ENCODE measurements at places on chromosomes 12 and 14. TPM values are rescaled to one million over a fixed set of nuclear protein-coding genes. Genes with fewer than 3 reads are reported as not detected.

- DNase-seq, result no peak
Measured at GRCh38 chr12:51622564-51622963, 31.5 kb downstream of the SCN8A start.

DNA sequence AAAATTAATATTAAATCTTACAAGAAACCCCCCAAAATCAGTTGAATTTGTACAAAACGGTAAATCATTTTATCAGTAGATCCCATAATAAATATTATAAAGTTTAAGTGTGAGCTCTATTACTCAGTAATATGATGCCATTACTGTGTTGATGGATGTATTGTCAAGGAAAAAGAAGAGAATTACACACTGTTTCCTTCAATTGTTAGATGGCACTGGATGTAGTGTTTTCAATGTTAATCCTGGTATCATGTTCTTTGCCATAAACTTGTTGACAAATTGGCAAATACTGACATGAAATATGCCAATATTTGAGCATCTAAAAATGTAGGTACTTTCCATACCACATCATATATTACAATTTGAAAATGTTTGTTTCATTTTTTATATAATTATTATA is 101.6 kb downstream of the NTS start:
- no peak for DNase-seq

DNA sequence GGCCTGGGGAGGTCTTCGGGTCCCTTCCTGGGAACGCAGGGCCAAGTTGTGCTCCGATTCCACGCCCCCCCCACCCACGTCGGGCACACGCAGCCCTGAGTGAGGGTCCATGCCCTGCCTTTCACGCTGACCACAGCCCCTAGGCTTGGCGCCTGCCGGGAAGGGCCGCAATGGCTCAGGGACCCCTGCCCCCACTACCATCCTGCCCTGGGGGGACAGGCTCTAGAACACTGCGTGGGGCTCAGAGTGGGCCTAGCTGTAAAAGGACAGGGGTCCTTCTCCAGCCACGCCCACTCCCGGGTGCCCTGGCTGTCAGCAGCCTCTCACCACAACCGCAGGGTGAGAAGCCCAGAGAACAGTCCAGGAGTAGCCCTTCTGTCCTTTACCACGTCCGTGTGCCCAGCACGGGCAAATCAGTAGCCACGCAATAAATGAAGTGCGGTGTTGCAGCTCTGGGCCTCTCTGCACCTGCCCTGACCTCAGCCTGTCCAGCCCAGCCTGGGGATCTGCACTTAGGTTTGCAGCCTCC is 9.4 kb upstream of the GPR68 start:
- no peak for DNase-seq

DNA sequence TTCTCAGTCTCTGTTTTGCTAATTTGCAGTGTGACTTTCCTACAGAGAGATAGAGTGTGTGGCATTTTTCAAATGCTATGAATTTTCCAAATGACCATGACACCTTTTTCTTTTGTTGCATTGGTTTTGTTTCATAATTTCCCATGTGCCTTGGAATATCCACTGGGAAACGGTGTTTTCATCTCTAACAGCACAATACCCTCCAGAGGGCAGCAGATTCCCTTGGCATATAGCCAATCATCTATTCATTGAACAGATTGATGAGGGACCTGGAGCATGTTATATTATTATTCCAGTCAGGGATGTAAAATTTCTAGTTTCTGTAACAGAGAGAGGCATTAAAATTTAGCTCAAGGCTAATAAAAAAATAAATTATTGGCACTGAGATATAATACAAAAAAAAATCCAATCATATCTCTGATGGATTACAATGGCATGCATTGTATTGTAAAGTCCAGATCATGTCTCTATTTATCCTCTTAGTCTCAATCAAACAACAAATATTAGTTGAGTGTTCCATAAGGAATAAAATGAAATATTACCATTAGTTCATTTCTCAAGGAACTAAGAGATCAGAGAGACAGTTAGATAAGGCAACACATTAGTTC is 29.6 kb upstream of the NTN4 start:
- no peak for DNase-seq

DNA sequence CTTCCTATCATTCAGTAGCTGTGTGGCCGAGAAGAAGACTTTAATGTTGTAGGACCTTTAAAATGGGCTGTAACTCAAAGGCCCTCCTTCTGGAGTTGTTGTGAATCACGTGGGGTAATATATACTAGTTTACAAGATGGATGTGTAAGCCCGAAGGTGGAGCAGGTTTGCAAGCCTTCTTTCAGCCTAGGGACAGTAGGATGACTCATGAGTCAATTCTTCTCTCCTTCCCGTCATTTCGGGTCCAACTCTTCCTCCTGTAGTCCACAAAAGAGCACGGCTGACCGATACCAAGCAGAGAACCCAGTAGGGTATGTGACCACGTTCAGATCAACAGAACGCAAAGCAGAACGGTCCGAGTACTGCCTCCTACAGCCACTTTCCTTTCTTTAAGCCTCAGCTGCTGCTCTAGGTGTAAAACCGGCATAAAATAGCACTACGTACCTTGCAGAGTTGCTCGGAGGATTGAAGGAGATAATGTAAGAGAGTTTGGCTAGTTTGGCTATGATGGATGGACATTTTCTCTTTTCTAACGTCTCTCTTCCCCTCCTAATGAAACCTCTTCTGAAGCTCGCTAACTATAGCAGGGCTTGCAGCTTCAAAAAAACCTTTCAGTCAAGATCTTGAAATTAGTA is 1.3 kb upstream of the RASSF3 start:
- DNase-seq, result peak; percentile 22

GRCh38 chr12:116372815-116373214 is 95.3 kb upstream of the MED13L start:
- no peak for DNase-seq

GRCh38 chr12:121806009-121806545 is 2.3 kb downstream of the SETD1B start:
- DNase-seq, result no peak

DNA sequence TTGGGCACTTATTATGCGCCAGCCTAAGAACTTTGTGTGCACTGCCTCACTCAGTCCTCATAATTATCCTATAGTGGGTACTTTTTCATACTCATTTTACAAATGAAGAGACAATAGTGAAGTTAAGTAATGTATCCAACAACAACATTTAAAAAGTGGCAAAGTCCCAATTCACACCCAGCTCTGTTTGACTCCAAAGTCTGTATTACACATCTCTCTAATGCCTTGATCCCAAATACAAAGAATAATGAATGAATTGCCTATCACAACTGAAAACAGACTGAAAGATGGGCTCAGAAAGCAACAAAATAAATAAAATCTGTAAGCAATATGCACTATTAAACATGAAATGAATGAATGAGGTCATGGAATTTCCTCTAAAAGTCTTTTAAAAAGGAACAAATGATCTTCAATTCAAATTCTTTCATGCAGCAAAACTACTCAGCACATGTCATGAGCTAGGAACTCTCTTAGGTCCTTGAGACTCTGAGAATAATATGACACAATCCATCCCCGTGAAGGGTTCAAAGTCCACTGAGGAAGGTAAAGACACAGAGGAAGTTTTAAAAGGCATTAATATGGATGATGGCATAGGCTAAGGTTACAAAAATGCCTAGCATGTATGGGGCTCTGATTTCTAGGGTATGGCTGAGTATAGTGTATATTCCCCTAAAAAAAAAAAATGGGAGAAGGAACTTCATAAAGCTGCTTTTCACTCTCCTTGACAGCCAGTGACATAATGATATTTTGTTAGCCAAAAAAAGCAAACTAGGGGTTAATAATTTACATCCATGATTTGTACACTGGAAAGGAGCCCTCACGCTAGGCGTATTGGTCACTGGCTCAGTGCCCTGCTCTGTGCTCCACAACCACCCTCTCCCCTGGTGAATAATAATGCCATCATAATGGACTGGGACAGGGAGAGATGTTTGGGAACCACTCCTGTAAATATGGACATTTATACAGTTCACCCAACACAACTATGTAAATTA is 103.4 kb downstream of the SLC2A13 start:
- DNase-seq, result no peak

DNA sequence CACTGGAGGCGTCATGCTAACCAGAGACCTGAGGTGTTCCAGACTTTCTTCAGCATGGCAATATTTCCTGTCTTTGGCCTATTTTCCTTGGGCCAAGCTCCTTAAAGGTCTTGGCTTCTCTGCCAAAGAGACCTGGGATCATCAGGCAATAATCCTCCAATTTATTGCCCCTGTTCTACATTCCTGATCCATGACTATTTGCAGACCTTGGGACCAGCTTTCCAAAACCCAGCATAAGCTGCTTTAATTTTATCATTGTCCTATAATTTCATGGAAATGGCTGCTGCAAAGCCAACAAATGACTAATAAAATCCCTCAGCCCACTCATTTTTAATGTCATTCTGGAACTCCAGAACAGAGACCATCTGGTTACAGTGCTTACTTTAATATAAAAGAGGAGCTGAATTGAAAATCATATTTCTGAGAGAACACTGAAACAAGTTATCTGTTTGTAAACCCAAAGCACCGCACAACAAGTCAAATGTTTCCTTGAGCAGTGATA is 166.9 kb upstream of the BTG1 start:
- no peak for DNase-seq

- no peak for DNase-seq
Measured at GRCh38 chr14:43475757-43476156, 1031.3 kb downstream of the FSCB start.

DNA sequence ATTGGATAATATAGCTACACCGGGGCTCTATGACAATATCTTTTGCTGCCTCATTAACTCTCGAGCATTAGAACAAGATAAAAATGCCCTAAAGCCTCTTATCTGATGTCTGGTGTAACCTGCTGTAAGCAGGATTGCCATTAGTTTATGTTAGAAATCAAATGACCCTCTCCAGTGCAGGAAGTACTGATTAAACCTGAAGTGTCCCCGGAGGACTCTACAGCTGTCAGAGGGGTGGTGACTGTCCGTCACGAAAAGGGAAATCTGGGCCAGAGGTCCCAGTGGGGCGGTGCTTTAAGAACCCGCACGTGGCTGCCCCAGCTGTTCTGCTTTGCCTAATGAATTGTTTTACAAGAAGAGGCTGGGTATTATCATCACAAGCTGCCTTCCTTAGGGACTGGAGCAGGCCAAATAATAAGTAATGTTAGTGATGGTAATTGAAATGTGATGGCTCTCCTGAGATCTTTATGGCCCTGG is 55.7 kb downstream of the LIN52 start:
- DNase-seq, result no peak

DNA sequence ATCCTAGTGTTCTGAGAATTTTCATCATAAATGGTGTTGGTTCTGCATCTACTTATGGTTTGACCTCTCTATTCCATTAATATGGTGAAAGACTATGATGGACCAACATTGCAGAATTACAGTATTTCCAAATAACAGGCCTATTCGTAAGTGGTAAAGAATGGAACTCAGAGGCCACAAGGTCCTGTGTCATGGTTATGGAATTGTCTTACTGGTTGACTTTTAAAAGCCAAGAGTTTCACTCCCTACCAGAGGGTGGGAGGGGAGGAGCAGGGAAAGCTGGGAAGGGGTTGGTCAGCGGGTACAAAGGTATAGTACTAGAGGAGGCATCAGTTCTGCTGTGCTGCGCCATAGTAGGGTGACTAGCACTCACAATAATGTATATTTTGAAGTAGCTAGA is 153.4 kb downstream of the TMEM132D start:
- DNase-seq, result no peak

GRCh38 chr12:123164710-123165261 is 13.9 kb upstream of the PITPNM2 start:
- no peak for DNase-seq

GRCh38 chr14:65033181-65033580 is 46.5 kb downstream of the FNTB start:
- no peak for DNase-seq

- no peak for DNase-seq
Measured at GRCh38 chr12:53626702-53627169, 554 bp upstream of the ATF7 start.

GRCh38 chr12:793037-793436 is 40.7 kb downstream of the WNK1 start:
- DNase-seq, result no peak

DNA sequence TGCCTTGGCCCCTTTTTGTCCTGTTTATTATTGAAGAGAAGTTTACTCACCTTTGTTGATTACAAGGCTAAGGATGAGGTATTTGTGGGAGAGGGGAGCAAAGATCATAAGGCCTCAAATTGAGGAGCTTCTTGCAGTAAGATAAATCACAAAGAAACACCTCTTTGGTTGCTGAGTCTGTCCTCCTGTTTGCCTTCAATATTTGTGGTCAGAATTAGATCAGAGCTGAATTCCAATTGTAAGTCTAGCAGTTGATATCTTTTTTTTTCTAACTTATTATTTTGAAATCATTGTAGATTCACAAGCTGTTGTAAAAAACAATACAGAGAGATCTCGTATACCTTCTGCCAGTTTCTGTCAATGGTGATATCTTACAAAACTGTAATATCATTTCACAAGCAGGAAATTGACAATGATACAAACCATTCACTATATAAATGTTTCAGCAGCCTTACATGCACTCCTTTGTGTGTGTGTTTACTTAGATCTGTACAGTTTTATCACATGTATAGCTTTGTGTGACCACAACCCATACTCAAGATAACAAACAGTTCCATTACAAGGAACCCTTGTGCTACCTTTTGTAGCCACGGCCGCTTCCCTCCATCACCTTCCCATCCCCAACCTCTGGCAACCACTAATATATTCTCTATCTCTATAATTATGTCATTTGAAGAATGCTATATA is 97.4 kb downstream of the KICS2 start:
- DNase-seq, result no peak

- DNase-seq, result no peak
Measured at GRCh38 chr14:99419905-99420304, 60.8 kb downstream of the SETD3 start.

DNA sequence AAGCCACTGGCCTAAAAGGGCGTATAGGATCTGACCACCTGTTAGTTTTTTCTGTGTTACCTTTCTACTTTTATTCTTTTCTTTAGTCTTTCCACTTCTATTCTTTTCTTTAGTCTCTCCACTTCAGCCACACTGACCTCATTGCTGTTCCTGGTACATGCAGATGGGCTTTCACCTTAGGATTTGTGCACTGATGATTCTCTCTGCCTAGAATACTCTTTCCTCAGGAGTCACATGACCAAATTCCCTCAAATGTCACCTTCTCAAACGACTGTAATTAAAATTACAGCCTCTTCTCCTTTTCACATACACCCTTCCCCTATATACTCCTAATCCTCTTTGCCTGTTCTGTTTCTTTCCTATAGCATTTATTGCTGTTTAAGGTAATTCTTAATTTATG is 36.0 kb downstream of the GPHN start:
- no peak for DNase-seq

DNA sequence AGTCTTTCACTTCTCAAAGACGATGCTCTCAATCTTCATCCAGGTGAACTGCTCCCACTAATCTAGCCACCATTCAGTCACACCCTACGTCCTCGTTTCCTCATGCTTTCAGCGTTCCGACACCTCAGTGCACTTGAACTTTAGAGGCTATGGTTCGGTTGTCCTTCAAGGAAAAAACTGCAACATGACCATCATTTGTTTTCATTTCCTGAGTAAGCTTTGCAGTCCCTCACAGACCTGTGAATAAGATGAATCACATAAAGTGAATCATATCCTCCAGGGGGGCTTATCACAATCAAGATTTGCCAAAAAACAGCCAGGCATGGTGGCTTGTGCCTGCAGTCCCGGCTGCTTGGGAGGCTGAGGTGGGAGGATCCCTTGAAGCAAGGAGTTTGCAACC is 80.2 kb downstream of the TMCC3 start:
- no peak for DNase-seq

LHX5 gene
- total RNA-seq, result not detected

TMPRSS12 gene
- not detected for total RNA-seq

SELPLG gene
- total RNA-seq, result 19.0 TPM

TEX52 gene
- total RNA-seq, result not detected

DIO2 gene
- total RNA-seq, result not detected

HOTAIR gene
- not detected for total RNA-seq

ZFHX2 gene
- total RNA-seq, result 1.1 TPM

CGRRF1 gene
- 9.9 TPM for total RNA-seq

CNIH1 gene
- 87.8 TPM for total RNA-seq

Measured in activated T-cell treated with anti-CD3 and anti-CD28 coated beads, Interleukin-2, amount 50 U/mL, for 4 hours (primary cell).